Fibroblast of skin of abdomen (primary cell): ENCODE measurements at places on chromosomes 7 and 10.

- DNase-seq: no peak
Measured at GRCh38 chr7:24728503-24729364, 28.5 kb downstream of the GSDME start.

GRCh38 chr7:37915438-37915837, 1.2 kb downstream of the SFRP4 start:
- no peak for DNase-seq

DNA sequence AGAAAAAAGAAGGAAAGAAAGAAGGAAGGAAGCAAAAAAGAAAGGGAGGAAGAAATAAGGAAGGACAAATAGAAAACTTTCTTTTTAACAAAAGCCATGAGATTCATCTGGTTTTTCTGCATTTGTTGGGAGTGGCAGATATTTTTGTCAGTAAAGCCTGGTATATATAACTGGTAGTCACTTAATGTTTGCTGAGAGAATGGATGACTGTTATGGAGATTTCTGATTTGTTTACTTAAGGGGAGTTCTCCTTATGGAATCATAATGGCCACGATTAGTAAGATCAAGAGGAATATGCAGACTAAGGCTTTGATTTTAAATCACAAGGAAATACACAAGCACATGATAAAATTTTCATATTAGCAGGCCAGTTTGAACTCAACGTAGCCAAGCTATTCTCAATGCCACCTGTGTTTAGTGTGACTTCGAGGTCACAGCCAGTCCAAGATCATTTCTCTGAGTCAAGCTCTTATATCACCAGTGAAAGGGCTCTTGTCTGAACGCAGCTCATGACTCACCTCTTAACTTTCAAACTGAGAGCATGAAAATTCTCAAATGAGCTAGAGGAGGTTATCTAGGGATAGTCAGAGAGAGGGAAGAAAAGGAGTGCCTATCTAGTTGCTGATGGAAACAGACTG, 445.1 kb upstream of the ZMIZ1 start:
- peak; percentile 79 for DNase-seq

DNA sequence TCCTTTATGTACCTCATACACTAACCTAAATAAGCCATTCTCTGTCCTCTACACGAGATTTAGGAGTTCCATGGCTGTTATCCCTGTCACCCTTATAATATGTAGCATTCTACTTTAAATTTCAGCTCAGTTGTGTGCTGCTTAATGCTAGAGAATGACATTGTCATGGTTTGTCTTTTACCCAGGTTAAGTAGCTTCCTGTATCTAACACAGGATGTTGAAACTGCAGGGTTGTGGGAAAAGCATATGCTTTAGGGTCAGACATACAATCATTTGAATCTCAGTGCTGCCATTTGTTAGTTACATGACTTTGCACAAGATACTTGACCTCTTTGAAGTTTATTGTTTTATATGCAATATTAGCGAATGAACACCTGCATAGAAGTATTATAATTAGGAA, 235.1 kb upstream of the CACNA2D1 start:
- no peak for DNase-seq

DNA sequence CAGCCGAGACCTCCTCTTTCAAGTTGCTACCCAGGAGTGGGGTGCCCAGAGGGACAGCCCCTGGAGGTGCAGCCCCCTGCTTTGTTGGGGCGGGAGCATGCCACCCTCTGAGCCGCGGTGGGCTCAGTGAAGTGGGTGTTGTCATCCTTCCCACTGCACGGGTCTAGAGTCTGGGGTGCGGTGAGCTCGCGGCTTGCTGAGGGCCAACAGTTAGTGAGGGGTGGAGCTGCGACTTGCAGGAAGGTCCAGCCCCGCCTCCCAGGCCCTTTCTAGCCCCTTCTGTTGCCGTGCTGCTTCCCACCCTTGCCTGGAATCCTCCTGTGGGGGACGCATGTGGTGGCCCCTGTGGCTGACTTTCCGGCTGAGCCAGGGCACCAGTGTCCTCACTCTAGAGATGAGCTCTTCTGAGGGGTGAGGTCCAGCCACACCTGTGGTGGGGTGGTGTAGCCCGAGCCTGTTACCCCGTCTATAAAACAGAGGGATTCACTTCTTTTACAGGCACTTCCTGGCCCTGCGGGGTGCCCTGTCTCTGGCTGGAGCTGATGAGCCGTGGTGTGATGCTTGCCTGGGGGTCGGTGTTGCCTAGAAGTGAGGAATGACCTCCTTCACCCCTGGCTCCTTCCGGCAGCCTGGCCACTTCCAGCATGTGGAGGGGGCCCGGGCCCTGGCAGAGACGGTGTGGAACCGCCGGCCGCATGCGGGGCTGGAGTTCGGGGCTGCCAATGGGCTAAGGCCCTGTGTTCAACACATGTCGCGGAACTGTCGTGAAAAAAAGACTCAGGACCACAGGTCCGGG, 127.9 kb downstream of the FAM53B start:
- DNase-seq: no peak

DNA sequence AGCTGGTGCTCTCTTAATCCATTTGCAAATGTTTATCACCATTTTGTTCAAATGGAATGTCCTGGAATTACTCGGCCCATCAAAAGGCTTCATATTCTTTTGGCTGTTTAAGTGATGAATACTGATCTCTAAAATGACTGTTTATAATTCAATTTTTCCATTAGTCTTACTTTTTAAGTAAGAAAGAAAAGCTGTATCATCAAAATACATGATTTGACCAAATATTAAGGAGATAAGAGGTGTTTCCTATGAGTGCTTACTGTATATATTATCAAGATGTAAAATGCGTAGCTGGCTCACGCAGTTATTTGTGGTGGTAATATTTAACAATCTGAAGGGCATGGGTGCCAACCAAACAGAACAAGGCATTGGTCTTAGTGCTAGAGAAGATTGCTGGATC, 51.2 kb downstream of the OTUD1 start:
- DNase-seq: no peak

GRCh38 chr7:134593530-134594392, 44.9 kb downstream of the AKR1B15 start:
- DNase-seq: peak; percentile 83

GRCh38 chr7:148911626-148912025, 27.5 kb upstream of the EZH2 start:
- no peak for DNase-seq

DNA sequence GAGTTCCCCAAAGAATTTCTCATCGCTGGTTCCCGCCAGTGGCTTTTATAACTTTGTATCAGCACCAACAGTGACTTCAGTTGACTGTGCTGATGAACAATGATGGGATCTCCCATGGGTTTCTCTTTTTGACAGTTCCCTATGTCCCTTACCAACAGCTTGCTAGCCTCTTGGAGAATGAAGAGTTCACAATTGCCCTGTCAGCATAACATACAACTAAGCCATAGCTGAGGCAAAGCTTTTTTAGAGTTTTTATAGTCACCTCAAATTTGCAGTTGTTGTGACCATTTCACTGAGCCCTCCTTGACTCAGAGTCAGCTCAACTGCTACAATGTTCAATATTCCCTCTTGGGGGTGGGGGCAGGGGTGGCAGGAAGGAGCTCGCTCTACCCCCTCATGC, 179.8 kb downstream of the TFEC start:
- no peak for DNase-seq

- DNase-seq: no peak
Measured at GRCh38 chr7:108818742-108819141, 249.1 kb downstream of the DNAJB9 start.

- no peak for DNase-seq
Measured at GRCh38 chr10:131079314-131079713, 232.2 kb downstream of the TCERG1L start.
